ENCODE measurements at places on chromosomes 12 and 14.
A peak's percentile ranks its signal among the peaks of the same experiment; 100 is the strongest.

DNA sequence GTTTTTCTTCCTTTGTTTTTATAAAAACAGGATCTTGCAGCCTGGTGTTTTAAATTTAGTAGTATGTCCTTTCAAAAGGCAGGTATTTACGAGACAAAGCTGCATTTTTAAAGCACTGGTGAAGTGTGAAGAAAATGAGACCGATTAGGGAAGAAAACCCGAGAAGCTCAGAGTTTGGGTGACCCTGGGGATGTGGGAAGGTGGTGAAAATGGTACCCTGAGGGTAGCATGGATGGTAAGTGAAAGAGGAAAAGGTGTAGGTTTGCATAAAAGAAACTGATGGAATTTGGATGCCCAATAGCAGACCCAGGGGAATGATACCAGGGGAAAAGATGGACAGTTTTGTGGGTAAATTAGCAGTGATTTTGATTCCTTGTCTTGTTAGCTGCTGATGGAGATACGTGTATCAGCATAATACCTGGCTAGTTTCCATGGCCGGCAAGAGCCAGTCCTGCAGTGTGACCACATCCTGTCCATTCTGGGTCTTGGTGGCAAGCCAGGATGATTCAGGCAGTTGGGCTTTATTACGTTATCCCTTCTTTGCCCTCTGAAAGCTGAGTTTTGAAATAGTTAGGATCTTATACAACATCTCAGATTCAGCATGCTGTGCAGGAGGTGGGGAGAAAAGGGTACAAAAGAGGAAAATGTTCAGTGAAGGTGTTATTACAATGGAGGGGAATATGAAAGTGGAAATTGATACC, 8.9 kb downstream of the BICD1 start:
- no peak for DNase-seq

DNA sequence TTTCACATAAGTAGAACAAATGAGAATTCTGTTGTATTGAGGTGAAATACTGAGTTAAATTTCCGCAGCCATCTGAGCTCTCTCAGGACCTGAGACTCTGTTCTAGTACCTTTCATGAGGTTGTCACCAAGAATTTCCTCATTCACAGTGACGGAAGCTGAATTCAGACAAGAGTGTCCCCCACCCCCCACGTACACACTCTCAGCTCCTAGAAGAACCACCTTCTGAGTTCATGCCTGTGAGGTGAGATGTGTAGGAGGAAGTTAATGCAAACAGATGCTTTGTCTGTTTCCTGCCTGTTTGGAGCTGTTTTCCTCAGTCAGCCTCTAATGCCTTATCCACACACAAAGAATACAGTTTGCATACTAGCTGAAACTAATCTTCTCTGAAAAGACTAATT, 18.2 kb downstream of the BICDL1 start:
- DNase-seq = no peak

DNA sequence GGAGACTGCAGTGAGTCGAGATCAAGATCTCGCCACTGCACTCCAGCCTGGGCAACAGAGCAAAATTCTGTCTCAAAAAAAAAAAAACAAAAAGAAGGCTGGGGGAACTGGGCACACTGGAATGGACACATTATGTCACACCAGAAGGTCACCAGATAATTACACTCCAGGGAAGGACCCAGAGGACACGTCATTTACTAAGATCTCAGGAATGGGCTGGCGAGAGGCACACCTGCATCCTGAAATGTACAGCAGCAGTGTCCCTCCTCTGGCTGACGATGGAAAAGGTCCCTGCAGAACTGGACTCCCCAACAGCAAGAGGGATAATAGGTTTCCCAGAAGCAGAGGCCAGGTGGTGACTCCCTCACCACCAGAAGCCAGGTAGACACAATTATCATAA, 243.5 kb downstream of the BCL11B start:
- DNase-seq = peak; percentile 17

DNA sequence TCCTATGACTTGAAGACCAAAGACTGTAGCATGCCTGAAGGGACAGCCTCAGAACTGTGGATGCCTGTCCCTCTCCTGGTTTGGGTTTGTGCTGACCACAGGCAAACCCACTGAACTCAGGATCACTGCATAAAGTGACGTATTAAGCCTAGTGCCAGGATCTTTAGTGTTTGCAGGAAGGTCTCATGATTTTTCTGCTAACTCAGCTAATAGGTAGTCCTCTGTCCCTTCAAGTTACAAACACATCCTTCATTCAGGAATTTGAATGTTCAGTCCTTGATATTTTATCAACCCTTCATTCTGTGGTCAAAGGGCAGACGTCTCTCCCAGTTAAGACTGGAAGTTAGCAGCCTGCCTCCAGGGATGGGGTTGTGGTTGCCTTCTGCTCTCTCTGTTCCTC, 10.3 kb upstream of the OAS3 start:
- no peak for DNase-seq

DNA sequence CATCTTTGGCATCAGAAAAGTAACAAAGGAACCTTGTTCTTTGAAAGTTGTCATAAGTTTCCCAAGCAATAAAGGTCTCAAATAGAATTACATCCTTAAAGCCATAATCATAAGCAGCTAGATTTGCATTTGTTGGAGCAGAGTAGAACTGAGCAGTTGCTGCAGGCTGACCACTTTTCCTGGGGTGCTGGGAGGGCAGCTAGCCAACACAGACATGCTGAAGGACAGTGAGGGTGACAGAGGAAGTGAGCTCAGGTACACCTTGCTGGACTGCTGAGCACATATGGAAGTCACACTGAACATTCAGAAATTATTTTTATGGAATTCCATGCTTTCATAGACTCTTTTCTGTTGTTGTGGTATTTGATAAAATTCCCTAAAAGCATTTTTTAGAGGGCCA, 66.2 kb downstream of the MARK3 start:
- no peak for DNase-seq

- no peak for DNase-seq
Measured at GRCh38 chr12:119512772-119513497, 80.6 kb upstream of the TMEM233 start.

DNA sequence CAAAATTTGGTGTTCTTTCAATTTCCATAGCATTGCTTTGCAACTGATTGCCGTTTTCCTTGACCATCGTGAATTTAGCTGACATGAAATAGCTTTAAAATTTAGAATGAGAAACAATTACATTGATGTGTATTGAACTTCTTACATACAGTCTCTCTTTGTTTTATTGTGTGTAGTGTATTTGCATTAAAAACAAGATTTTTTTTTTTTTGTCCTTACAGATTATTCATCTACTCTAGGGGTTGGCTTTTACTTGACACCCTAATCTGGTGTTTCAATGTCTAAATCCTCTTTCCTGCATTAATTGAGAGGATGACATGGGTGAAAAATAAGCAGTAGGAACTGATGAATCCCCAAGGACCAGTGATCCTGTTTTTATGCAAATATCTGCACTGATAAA, 20.6 kb downstream of the LIN52 start:
- DNase-seq = no peak

All from left forelimb (tissue), 1 donor.